ENCODE measurements at places on chromosomes 5 and 9.

DNA sequence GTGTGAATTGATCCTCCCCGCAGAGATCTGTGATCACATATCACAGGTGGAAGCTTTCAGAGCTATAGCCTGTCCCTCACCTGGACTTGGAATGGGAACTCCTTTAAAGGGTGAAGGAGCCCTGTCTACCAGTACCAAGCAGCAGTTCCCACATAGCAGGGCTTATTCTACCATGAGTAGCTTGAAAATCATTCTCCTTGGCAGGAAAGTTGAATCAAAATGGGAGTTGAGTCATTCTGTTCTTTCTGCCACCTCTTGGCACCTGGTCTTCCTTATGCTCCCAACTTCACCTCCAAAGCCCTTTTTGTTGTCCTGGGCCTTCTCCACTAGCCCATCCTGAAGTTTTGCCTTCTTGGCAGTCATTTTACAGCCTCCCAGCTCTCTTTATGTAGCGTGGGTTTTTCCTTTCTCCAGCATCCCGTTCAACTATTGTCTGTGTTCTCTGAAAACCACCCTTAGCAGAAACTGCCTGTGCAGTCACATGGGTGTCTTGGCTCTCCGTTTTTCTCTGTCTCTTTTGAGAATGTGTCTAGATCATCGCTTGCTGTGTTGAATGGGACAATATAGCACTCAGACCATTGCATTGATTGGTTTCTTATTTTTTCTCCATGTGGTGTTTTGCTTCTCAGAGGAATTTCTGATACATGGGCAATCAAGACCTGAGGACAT is 222.2 kb downstream of the AOPEP start:
- peak; percentile 47 for DNase-seq

DNA sequence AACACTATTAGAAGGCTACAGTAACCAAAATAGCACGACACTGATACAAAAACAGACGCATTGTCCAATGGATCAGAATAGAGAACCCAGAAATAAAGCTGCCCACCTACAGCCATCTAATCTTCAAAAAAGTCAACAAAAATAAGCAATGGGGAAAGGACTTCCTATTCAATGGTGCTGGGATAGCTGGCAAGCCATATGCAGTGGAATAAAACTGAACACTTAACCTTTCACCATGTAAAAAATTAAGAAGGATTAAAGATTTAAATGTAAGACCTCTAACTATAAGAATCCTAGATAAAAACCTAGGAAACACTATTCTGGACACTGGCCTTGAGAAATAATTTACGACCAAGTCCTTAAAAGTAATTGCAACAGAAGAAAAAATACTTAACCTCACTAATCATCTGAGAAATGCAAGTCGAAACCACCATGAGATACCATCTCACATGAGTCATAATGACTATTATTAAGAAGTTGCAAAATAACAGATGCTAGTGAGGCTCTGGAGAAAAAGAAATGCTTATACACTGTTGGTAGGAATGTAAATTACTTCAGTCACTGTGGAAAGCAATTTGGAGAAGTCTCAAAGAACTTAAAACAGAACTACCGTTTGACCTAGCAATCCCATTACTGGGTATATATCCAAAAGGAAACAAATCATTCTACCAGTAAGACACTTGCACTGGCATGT is 203.3 kb upstream of the CDH9 start:
- DNase-seq, result peak; percentile 97

DNA sequence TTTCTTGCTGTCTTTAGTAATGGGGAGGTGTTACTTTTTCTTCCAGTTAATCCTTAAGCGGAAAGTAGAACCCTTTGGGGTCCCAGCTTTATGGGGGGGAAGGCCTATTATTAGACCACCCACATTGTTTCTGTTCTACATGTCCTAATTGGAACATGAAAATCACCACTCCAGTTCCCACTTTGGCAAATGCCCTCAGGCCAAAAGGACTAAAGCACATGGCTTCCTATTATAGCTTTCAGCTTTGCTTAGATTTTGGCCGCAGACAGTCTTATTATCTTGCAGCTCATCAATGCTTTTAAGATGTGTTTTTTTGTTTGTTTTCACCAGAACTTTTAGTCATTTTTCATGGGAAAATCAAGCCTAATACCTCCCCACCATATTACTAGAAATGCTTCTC is 296.8 kb upstream of the ANKH start:
- no peak for DNase-seq

DNA sequence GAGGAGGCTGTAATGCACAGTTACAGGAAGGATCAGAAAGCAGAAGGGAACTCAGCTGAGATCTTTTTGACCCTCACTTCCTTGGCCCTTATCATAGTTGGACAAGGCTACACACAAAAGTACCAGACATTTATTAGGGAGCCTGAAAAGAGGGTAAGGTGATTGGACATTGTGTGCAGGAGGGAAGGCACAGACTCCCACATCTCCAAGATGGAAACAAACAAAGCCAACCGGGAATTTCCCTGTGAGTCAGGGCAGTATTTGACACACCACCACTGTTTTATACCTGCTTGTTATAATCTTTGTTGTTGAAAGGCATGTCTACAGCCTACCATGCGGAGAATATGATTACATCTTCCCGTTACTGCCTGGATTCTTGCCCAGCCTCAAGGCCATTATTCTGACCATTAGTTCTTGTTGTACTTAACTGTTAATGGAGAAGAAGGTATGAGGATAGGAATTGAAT is 3.0 kb upstream of the CCNG1 start:
- DNase-seq, result peak; percentile 61

GRCh38 chr5:148810823-148811222 is 15.6 kb upstream of the ADRB2 start:
- no peak for DNase-seq

- no peak for DNase-seq
These were observed 58.7 kb downstream of the ICE1 start for GRCh38 chr5:5481206-5481605.

- DNase-seq, result no peak
These were observed 57.0 kb downstream of the NREP start for GRCh38 chr5:111699976-111700375.

DNA sequence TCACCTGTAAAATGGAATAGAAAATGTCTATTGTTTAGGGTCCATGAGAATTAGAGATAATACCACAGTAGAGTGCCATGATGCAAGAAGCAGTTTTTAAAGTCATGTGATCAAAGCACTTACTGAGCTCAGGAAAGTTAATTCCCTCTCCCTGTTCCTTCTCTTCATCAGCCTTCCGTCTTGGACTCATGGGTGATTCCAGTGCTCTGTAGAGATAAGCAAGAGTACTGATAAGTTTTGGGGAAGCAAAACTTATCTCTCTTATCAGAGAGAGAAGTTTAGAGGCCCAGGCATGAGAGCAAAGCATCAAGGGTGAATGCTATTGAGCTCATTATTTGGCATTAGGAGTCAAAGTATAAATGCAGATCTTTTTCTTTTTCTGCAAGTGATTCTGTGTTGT is 410.1 kb downstream of the AGTPBP1 start:
- DNase-seq, result no peak

GRCh38 chr9:133787754-133788025 is 49.5 kb upstream of the SARDH start:
- DNase-seq, result peak; percentile 25

DNA sequence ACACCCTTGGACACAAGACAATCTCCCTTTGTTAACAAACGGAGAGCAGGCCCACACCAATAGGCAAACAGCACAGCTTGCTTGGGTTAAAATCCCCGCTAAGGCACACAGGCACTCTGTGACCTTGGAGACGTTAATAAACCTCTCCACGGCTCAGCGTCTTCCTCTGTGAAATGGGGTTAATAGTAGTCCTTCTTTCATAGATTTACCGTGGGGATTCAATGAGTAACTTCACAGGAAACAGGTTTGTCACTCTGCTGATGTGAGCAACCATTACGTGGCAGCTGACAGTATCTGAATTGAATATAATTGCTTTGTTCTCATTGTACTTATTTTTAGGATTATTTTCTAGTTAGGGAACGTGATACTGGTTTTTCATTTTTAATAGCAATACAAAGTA is 65.2 kb upstream of the ADRA1B start:
- DNase-seq, result no peak

DNA sequence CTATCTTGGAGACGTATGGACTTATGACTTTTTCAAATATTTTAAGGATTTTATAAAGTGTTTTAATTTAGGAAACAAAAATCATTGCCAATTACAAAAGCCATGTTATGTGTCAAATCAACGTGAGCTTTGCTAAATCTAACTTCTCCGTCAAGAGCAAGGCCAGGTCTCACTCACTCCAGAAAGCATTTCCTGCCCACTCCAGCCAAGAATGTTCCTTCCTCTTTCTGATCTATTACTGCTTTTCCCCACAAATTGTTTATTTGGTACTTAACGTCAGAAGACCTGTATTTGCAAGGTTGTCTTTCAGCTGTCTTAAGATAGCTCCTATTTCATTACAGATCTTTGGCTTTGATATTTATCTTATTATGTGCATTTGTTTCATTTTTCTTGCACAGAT is 193.5 kb upstream of the HAPLN1 start:
- peak; percentile 32 for DNase-seq

DNA sequence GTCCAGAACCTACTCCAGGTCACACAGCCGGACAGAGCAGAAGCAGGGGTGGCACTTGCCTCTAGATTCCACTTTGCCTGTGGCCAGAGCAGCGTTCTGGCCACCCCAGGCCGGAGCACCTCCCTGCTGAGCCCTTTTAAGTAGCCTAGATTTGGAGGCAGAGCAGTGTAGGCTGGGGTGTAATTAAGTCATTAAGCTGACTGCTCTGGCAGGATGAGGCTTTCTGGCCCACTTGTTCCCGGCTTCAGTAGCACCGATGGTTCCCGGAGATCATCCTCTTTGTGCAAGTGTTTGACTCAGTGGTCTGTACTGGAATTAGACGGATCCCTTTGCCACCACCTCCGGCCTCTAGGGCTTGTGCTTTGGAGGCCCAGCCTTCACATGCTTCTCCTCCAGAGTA is 281.9 kb upstream of the ANKRD55 start:
- DNase-seq, result no peak

DNA sequence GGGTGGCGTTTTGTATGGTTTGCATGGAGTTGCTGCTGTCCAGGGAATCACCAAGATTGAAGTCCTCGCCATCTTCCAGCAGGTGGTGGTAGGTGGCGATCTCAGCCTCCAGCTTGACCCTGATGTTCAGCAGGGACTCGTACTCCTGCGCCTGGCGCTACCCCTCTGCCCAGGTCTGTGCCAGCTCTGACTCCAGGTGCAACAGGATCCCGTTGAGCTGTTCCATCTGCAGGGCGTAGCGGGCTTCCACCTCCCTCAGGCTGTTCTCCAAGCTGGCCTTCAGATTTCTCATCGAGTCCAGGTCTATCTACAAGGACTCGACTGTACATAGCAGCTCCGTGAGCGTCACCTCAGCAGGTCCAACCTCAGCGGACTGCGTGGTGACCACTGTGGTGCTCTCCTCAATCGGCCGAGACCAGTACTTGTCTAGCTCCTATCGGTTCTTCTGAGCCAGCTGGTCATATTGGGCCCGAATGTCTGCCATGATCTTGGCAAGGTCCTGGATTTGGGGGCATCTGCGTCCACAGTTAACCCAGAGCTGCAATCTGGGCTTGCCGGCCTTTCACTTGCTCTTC is 1584.8 kb upstream of the ACO1 start:
- DNase-seq, result no peak

- DNase-seq, result no peak
These were observed 789 bp downstream of the DOK3 start for GRCh38 chr5:177508837-177509236.

GRCh38 chr5:121273833-121274433 is 577.7 kb upstream of the FTMT start:
- peak; percentile 89 for DNase-seq

DNA sequence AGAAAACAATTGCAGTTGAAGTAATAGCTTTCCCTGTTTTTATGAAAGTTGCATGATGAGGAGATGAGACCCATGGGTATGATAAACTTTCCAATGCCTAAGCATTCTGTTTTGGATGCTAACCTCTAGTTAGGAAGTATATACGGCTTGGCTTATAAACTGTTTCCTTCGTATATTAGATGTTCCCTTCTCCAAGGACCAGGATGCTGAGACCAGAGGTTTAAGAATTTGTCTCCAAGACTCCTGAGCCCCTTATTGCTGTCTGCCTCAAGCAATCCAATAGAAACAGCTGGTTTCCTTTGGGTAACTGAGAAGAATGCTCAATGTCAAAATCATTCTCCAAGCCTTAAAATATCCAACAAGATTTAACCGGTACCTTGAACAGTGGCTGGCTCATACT is 12.2 kb upstream of the TNC start:
- DNase-seq, result no peak

DNA sequence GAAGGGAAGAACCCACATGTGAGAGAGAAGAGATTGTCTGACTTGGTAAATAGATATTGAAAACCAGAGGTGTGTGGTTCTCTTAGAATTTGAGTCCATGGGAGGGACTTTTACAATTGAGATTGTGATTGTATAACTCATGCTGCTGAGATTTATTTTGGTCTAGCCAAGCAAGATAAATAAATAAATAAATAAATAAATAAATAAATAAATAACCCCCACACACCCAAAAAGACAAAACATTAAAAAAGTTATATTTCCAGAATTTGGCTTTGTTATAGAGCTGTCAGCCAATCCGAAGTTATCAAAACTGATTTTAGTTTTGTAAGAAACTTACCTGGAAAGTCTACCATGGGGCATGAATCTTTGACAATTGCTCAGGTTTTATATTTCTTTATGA is 416.6 kb downstream of the ZSWIM6 start:
- DNase-seq, result no peak

GRCh38 chr5:175246889-175247520 is 197.0 kb downstream of the DRD1 start:
- no peak for DNase-seq

DNA sequence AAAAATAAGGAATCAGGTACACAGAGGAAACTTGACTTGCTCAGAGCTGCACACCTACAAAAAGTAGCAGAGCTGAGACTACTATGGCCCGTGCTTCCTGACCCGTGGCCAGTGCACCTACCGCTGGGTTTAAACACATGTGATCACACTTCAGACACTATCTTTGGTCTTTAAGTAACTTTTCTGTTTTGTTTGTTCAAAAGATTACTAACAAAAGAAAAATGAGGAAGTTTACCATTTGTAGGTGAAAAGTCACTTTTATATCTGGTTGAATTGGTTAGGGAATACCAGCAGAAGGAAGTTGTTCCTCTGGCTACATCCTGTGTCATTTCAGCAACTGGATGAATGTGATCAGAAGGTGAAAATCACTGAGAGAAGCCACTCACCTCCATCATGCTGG is 6.5 kb upstream of the SYK start:
- DNase-seq, result no peak

DNA sequence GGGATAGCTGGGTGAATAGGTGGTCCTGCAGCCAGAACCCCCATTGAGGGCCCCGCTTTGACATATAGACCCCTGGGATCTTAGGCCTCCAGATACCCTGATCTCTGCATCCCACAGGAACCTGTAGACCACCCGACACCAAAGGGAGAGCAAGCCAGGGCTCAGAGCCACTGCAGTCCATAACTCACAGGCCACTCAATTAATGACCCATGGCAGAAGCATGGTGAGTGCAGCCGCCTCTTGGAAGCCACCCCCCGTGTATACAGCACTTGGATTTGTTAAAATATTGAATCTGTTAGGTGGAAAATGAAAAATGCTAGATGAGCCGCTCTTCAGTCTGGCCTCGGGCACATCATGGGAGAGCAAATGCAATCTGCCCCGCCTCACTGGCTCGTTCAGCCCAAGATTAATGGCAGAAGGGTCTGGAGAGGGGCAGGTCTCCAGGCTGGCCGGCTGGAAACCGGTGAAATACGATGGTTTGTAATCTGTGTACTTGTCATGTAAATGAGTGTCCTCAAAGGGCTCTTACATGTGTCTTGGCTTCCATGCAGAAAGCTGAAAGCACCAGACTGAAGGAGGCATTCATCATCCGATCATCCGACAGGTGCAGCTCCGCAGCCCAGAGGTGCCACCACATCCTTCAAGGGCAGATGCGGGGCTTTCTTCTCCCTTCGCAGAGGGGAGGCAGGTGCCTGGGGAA is 111.3 kb downstream of the OLFM1 start:
- no peak for DNase-seq

- DNase-seq, result no peak
These were observed 15.9 kb downstream of the LRRC70 start for GRCh38 chr5:62594364-62594984.
